Activated CD4-positive, alpha-beta T cell treated with anti-CD3 and anti-CD28 coated beads, Interleukin-2, amount 50 U/mL, for 16 hours (primary cell): ENCODE measurements at places on chromosomes 2 and 18.

- no peak for DNase-seq
Observed at GRCh38 chr18:49112031-49112430, 161.3 kb upstream of the SMAD7 start.

- peak; percentile 78 for DNase-seq
Observed at GRCh38 chr2:201235860-201236811, 24.2 kb upstream of the CASP8 start.

- DNase-seq, result no peak
Observed at GRCh38 chr18:58995663-58996062, 131.0 kb downstream of the ZNF532 start.

- peak; percentile 78 for DNase-seq
Observed at GRCh38 chr2:237421542-237422116, 7.7 kb upstream of the COL6A3 start.

- DNase-seq, result no peak
Observed at GRCh38 chr2:71060211-71060610, 8.2 kb upstream of the NAGK start.

GRCh38 chr2:27992787-27993401 lies 102.4 kb downstream of the BABAM2 start:
- no peak for DNase-seq

DNA sequence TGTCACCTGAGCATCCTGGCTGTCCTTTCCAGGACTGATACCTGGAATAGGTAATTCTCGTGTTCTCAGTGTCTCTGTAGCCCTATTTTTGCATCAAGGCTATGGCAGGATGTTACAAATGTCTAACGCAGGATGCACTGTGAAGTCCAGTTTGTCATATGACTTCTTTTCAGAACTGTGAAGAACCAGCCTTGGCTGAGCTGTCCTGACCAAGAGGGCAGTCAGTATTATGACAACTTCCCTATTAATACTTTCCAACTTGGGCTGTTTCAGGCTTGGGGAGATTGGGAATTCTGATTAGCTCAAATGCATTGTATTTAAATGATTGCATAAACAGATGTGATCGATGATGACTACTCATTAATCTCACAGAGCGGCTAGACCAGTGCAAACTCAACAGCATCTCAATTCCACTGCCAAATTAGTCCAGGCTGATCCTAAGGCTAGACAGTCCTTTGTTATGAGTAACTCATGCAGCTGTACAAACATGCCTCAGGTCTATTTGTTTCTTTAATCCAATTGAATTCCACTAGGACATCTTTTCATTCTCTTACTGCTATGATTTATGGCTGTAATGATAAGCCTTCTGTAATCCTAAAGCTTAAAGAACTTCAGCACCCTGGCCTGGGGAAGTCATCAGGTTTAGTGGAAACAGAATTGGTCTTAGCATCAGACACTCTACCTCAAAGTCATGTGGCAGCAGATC lies 331.6 kb downstream of the KCNS3 start:
- no peak for DNase-seq

GRCh38 chr2:111663471-111664274 lies 220.3 kb downstream of the ANAPC1 start:
- no peak for DNase-seq

- no peak for DNase-seq
Observed at GRCh38 chr18:12442946-12443345, 35.2 kb downstream of the PRELID3A start.

- no peak for DNase-seq
Observed at GRCh38 chr18:69840001-69840400, 107.7 kb downstream of the CD226 start.

DNA sequence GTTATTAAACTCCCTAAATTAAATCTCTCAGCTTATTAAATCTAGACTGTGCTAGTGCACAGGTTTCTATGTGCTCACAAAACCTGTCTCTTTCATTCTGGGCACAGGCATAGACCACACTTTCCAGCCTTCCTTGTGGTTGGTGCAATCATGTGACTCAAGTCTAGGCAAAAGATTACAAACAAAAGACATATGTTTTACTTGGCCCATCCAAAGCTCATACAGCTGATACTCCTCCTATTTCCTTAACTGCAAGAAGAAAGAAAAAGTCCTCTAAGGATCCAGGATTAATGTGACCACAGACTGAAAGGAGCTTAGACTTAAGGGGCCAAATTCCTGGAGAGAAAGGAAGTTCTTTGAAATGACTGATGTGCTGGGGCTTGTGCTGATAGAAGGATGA lies 731.3 kb upstream of the RAB6C start:
- DNase-seq, result no peak

DNA sequence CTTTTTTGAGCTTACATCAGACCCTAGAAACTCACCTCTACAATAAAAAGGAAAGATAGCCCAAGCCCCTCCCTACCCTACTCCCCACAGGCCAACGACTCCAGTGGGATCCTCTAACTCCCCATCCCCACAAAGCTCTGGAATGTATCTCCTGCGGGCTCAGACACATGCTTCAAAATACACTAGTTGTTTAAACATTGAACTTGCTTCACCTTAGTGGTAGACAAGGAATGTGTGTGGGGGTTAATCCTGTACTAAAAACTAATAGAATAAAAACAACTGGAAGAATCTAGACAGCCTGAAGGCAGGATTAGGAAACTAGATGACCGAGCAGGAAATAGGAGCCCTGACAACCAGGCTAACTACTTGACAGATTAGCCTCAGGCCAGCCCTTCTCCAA lies 211.5 kb downstream of the SUCLG1 start:
- no peak for DNase-seq

DNA sequence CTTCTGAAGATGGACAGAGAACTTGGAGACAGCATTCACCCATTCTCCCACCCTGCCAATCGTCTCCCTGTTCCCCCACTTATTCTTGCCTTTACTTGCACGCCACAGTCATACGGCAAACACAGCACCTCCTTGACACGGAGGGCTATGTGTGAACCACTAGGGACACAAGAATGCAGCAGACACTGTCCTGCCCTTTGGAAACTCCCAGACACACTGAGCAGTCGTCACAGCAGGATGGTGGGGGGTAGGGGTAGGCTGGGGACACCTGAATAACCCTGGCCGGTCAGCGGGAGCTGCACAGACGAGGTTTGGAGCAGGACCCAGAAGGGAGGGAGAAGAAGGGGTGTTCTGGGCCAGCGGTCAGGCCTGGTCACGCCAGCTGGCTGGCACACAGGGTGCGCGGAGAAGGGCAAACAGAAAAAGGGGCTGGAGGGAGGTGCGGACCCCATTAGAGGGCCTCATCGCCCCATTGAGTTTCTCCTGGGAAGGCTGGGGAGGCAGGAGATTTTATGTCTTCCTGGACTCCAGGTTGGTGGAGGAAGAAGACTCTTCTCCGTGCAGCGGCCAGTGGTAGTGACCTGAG lies 40.0 kb upstream of the FOSL2 start:
- DNase-seq, result no peak

- DNase-seq, result no peak
Observed at GRCh38 chr18:13227910-13228309, 9.3 kb downstream of the LDLRAD4 start.

DNA sequence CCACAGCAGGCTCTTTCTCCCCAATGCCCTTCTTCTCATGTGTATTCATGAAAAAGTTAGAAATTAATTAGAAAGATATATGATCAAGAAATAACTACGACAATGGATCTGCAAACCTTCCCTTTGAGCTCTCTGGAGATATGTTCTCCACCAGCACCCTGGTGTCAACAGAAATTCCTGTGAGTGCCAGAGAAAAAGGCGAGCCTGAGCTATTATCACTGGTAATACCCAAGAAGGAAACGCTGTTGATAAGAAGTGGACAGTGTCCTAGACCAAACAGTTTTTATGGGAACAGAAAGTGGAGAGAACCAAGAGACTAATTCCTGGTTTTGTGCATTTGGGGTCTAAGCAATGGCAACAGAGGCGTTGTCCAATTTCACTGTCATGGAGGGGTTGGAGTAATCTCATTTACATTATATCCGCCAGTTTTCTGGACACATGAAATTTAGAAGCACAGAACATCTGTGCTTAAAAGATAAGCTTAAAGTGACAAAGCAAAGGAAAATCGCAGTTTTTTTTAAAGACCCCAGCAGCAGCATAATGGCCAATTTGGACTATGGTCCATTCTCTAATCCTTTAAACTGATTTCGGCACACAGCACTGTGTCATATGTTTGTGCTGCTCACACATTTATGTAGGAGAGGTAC lies 47.2 kb upstream of the CDC42EP3 start:
- no peak for DNase-seq

DNA sequence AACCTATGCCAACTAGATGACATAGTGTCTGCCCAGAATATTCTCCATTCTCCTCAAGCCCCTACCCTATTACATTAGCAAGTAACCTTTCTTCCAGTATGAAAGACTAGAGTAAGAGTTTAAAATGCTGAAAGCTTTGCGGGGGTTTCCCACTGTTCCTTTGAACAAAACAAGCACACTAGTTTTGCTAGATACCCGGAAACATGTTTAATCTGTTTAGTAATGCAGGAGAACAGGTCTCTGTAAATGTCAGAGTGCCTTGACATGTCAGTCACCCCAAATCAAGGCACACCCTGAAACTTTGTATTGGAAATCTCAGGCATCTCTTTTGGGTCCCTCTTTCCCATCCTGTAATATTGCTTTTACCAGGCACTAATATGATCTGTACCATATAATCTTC lies 11.6 kb downstream of the GALNT5 start:
- DNase-seq, result no peak

- no peak for DNase-seq
Observed at GRCh38 chr2:16642088-16642487, 23.5 kb downstream of the CYRIA start.

GRCh38 chr18:8835521-8835953 lies 130.2 kb downstream of the MTCL1 start:
- no peak for DNase-seq

GRCh38 chr2:103445347-103445746 lies 683.5 kb downstream of the TMEM182 start:
- DNase-seq, result no peak

- no peak for DNase-seq
Observed at GRCh38 chr2:232842689-232843088, 27.4 kb upstream of the SNORC start.

DNA sequence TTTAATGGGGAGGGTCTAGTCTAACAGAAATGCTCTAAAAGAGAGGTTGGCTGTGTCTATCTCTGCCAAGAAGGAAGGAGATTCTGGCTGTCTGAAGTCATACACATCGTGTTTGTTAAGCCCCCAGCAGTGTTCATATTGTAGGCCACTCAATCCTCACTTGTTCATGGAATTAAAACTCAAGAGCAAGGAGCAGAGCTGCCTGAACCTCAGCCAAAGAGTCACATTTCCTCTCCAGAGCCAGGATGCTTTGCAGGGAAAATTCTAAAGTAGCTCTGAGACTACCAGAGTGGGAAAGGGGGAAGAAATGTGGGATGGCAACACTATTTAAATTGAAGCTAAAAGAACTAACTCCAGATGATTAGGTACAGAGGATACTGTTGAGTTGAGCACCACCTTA lies 190.7 kb upstream of the CXCR4 start:
- no peak for DNase-seq

DNA sequence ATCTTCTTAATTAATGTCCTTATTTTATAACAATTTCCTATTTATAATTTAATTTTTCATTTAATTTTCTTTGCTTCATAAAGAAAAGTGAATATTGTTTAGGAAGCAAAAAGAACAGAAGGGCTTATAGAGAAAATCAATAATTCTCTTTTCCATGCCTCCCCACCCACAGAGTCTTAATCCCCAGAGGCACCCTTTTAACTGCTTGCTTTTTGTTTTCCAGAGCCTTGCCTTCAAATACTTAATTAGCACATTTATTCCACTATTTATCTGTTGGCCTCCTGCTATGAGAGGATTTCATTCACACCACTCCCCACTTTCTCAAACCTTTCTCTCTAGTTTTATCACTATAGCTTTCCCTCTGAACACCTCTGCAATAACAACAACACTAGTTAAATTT lies 373.6 kb downstream of the MBD2 start:
- no peak for DNase-seq

- DNase-seq, result no peak
Observed at GRCh38 chr18:3411327-3411726, 38.6 kb upstream of the TGIF1 start.

GRCh38 chr18:69216321-69216720 lies 184.4 kb upstream of the DOK6 start:
- no peak for DNase-seq

- no peak for DNase-seq
Observed at GRCh38 chr2:3665886-3666612, 8.0 kb downstream of the ALLC start.

GRCh38 chr2:112075490-112076260 lies 20.6 kb downstream of the TMEM87B start:
- DNase-seq, result no peak

DNA sequence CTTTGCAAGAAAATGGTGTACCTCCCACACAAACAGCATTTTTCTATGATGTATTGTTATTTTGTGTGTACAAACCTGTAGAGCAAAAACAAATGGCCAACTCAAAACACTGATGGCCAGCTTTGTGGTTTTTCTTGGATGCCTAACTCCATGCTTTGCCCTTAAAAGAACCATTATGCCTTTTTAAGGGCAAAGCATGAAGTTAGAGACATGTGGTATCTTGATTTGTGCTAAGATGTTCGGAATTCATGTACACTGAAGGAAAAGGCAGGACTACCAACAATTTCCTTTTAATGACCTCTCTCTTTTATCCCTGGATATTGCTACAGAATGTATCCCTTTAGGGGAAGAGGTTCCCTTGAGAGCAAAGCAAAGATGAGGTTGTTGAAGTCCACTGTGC lies 273.6 kb downstream of the SCG2 start:
- no peak for DNase-seq

GRCh38 chr2:207831584-207832248 lies 62.0 kb upstream of the FZD5 start:
- no peak for DNase-seq

DNA sequence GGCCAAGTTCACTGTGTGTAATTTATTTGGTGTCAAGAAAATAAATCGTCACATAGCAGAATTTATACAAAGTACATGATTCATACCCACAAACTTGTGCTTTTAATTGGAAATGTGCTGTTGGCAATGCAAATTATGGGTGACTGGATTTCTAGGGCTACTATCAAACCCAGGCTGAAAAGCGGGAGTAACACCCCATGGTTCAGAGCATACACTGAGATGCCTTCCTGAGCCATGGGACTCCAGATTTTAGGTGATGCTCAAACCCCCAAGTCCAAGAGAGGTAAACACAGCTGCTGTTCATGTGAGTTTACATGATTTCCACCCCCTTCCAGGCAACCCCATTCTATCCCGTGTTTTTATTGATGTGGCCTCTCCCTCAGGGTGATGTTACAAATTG lies 565.9 kb upstream of the ID2 start:
- no peak for DNase-seq
